ENCODE measurements at places on chromosomes 5 and 9.

GRCh38 chr5:36457511-36458270 lies 148.7 kb upstream of the SLC1A3 start:
- DNase-seq = no peak

DNA sequence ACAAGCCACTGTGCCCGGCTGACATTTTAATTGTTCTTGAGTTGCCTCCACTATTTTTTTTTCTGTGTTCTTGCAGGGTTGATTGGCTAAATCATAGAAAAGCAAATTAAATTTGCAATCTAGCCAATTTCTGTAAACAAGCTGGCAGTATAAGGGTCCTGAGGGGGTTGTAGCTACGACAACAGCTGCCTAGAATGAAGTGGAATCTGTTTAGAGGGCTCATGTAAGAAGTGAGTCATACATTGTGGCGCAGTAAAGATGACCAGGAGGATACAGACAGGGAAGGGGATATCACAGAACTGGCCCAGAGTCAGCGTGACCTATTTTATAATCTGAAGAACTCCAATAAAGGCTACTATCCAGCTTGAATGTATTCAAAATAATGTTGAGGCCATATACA lies 82.2 kb upstream of the TLE1 start:
- no peak for DNase-seq

DNA sequence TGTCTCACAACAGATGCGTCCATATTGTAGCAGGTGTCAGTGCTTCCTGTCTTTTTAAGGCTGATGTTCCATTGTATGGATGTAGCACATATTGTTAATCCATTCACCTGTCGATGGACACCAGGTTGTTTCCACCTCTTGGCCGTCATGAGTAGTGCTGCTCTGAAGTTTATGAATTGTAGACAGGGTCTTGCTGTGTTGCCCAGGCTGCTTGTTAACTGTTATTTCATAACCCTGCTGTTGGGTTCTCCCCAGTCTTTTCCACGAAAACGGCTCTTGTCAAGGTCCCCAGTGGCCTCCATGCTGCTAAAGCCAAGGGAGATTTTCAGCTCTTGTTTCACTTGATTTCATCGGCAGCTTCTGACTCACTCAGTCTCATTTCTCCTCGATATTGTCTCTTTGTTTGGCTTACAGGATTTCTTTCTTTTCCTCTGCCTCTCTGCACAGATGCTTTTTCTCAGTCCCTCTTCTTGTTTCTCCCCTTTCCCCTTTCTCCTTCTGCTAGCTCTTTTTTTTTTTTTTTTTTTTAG lies 12.1 kb upstream of the PSD2 start:
- no peak for DNase-seq

DNA sequence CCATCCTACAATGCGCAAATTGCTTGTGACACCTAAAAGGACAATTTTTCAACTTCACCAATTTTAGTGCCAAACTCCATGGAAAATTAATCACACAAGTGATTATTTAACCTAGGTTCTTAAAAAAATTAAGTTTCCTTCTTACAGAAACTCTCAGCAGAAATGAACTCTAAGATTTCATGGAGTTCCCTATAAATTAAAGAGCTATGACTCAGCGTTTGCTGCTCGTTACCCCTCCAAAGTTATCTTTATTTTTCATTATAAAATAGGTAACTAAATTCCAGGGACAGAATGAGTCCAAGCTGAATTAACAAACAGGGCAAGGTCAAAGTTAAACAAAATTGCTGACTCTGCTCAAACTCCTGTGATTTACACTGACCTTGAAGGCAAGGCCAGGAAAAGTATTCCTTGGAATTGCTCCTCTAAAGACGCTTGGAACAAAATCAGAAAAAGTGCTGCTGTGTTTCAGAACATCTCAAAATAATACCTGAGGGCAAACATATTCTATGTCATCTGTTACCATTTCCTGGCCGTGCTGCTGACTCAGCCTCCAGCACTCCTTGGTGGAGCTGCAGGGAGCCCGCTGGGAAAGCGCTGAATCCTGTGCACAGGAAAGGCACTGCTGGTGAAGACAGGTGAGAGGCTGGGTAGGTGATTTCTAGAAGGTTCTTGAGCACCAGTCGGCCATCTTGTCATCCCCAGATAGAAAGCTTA lies 2.5 kb upstream of the CMBL start:
- no peak for DNase-seq

DNA sequence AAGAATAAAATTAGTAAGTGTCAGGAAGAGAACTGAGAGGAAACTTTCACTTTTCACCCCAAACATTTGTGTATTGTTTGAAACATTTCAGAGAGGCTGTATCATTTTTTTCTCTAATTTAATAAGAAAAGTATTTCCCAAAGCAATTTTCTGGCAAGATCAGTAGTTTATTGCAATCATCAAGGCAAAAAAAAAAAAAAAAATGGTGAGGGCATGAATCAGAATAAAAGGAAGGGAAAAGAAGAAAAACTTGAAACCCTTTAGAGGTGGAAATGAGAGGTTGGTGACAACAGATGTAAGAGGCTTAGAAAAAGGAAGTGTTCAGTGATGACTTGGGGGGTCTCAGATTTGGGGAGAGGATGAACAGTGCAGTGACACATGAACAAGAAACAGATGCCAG lies 13.3 kb downstream of the SHC3 start:
- no peak for DNase-seq

- no peak for DNase-seq
These were observed 620.6 kb upstream of the DAB2 start for GRCh38 chr5:40045429-40045828.

DNA sequence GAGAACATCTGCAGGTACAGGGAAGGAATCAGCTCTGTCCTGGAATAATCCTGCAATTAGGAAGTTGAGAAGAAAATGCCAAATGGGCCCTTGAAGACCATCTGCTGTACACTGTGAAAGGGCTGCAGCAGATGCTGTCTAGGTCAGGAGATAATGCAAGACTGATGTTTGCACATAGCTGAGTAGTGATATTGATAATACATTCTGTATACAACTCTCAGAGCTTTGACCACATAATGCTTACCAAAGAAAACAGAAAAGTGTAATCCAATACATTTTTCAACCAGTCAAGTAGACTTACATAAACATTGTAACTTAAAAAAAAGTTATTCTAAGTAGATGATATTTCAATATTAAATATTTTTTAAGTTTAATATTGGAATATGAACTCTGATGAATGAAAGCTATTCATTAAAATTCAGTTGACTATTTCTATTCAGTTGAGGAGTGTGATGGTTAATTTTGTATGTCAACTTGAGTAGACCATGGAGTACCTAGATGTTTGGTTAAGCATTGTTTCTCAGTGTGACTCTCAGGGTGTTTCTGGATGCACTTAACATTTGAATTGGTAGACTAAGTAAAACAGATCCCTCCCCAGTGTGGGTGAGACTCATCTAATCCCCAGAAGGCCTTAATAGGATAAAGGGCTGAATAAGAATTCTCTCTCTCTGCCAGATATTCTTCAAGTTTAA lies 380.1 kb upstream of the PRR16 start:
- DNase-seq = no peak

GRCh38 chr5:76601470-76601869 lies 21.7 kb downstream of the F2RL2 start:
- DNase-seq = peak; percentile 42

DNA sequence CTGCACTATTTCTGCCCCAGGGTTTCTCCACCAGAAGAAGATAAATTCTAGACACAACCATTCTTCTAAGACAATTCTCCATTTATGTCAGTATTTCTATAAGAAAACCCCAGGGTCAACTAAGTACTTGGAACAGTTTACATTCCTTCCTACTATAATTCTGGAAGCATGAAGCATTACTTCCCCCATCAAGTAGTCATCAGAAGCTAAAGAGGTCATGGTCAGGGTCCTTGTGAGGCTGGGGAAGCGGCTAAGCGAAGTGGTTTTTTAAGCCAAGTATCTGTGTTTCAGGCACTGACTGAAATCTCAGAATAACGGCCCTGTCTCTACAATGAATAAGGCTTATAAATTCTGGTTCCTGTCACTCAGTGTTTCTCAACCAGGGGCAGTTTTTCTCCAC lies 197.8 kb downstream of the GLIS3 start:
- DNase-seq = no peak

- no peak for DNase-seq
These were observed 8.9 kb downstream of the ZER1 start for GRCh38 chr9:128762671-128763449.

DNA sequence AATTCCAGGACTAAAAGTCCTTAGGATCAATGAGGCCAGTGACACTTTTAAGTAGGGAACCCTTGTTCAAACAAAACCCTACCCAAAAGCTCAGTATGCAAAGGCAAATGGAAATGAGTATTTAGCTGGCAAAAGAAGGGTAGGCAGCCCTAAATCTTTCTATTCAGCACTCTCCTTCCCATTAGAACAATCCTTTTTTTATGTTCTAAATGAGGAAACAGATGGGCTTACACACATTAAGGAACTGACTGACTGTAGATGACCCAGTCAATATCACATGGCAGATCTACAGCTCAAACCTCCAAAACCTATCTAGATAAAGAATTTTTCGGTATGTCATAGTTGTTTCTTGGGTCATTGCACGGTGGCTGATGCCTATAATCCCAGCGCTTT lies 7.2 kb downstream of the CSNK1A1 start:
- DNase-seq = no peak

GRCh38 chr9:91234523-91234922 lies 127.2 kb downstream of the AUH start:
- DNase-seq = no peak

DNA sequence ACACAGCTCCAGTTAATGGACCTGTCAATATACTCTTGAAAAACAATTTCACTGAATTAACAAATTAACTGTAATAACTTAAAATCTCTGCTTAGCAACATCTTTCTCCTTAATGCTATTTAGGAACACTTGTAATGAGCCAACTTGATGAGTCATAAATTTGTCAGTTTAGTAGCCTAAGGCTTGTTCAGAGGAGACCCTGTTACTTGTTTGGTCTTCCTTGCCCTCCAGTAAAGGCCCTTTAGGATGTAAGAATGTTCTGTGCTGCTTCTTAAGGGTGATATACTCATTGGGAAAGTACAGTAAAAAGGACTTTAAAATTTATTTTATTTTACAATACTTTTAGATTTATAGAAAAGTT lies 11.4 kb upstream of the MATR3 start:
- DNase-seq = no peak

DNA sequence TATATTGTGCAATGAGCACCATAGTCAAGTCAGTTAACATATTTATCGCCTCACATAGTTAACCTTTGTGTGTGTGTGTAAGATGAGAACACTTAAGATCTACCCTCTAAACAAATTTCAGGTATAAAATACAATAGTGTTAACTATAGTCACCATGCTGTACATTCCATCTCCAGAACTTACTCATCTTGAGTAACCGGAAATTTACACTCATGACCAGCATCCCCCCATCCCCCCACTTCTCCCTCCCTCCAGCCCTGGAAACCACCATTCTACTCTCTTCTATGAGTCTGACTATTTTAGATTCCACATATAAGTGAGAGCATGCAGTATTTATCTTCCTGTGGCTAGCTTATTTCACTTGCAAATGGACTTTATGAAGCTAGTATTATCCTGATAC lies 40.3 kb downstream of the ZNF354A start:
- DNase-seq = no peak

- no peak for DNase-seq
These were observed 50.3 kb upstream of the ZFR start for GRCh38 chr5:32494827-32495226.

- no peak for DNase-seq
These were observed 21.0 kb downstream of the SKIC3 start for GRCh38 chr5:95533761-95534160.

GRCh38 chr5:122607818-122608217 lies 167.1 kb upstream of the SNX2 start:
- no peak for DNase-seq

GRCh38 chr5:147756566-147756965 lies 26.0 kb downstream of the JAKMIP2 start:
- no peak for DNase-seq

- no peak for DNase-seq
These were observed 118.9 kb upstream of the ADRA1B start for GRCh38 chr5:159797261-159797970.

GRCh38 chr9:92349771-92350739 lies 24.3 kb downstream of the CENPP start:
- no peak for DNase-seq

DNA sequence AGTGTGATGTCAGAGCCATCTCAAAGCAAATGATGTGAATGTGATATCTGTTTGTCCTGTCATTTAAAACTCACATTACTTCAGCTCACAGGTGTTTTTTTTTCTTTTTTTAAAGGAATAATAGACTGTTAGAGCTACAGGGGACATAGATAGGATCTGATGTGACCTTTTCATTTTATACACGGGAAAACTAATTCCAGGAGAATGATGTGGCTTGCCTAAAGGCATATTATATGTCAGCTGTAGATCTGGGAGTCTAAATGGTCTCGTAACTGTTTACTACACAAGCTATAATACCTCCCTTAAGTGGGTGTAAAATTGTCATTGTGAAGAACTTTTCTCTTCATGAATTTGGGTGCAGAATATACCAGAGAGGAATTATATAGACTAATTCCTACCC lies 2.0 kb downstream of the NMUR2 start:
- no peak for DNase-seq

- DNase-seq = no peak
These were observed 65.1 kb upstream of the CACNA1B start for GRCh38 chr9:137812356-137813023.

DNA sequence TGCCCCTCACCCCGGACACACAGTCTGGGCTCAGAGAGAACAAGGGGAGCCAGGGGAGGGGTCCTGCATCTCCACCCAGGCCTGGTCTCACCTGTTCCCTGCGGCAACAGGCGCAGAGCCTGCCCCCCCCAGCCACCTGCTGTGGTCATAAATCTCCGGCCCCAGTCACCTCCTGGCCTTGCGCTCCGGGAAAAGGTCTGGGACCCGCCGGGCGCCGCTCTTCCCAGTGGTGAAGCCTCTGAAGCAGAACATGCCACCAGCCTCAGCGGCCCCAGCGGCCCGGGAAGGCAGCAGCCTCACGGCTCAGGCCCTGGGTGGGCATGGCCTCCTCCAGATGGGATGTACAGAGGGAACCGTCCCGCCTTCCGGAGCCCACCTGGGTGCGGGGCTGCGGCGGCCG lies 20.6 kb downstream of the NOTCH1 start:
- no peak for DNase-seq

DNA sequence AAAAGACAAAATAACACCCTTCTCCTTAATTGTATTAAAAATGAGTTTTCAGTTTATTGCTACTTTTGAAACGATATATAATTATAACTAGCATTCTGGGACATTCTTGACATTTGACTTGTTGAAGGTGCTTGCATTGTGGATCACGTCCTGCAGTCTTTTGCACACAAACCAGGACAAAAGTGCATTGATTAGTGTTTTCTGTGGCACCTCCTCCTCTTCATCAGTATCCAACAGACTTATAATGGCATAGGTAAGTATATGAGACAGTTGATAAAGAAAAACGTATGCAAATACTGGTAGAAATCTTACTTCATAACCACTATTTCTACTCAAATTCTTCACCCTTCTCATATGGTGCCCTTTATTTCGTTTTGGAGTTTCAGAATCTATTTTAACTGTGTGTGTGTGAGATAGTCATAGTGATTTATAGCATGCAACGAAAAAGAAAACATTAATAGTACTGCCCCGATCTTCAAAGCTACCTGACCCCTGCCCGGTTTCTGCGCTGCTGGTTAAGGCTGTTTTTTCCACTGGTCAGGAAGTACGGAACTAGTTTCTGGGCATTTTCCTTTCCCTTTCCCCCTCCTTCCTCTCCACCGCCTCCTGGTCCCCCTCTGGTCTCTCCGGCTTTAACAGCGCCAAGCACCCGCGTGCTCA lies 639 bp upstream of the RASA1 start:
- DNase-seq = no peak

- DNase-seq = no peak
These were observed 73.7 kb downstream of the GTF3C4 start for GRCh38 chr9:132743931-132744479.

- no peak for DNase-seq
These were observed 11.8 kb downstream of the PHF19 start for GRCh38 chr9:120865176-120865575.
